ENCODE measurements at places on chromosomes 5 and 9.

GRCh38 chr9:16289639-16290038, 580.8 kb downstream of the BNC2 start:
- DNase-seq: no peak

- DNase-seq: no peak
These were observed 109.4 kb upstream of the SPRY4 start for GRCh38 chr5:142434322-142434612.

- no peak for DNase-seq
These were observed 3.6 kb downstream of the IQGAP2 start for GRCh38 chr5:76406673-76407072.

GRCh38 chr5:14216372-14216771, 73.2 kb downstream of the TRIO start:
- no peak for DNase-seq

- no peak for DNase-seq
These were observed 27.6 kb downstream of the MTX3 start for GRCh38 chr5:79963261-79964061.

DNA sequence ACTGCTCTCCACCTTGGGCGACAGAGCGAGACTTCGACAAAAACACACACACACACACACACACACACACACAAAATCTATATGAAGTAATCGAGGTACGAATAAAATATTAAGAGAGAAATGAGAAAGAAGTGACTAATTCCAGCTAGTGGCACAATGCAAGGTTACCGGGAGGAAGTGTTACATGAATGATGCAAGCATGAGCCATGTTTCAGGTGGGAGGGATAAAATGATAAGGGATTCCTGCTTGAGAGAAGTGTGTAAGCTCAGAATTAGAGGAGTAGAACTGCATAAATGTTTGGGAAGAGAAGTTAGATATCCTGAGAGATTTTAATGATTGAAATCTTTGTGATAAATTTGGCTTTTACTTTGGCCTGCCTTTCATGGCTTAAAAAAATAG, 18.8 kb downstream of the HAPLN1 start:
- DNase-seq: no peak

- no peak for DNase-seq
These were observed 8.0 kb downstream of the BRD3 start for GRCh38 chr9:134059661-134060395.

DNA sequence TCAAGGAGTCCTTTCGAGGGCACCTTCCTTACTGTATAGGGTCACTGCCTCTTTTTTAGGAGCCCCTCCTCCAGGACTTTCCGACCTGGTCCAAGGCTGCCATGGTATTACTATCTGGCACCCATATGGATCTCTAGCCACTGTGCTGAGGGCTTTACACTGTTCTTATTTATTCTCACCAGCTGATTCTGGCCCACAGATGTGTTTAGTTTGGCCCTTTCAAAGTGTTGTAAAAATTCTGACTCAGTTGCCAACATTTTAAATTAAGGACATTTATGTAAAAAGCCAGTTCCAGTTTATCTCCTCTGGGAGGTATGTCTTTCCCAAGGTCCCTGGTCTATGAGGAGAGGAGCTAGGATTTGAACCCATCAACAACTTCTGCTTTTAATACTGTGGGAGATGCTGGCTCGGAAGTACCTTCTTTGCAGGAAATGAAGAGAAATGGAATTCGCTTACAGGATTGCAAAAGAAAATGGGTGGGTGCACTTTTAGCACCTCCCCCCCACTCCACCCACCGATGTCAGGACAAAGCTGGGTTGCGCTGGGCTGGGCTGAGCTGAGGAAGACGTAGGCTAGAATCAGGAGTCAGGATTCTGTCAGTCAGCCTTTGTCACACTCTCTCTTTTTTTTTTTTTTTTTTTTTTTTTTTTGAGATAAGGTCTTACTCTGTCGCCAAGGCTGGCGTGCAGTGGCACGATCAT, 7.8 kb downstream of the JADE2 start:
- DNase-seq: no peak

- no peak for DNase-seq
These were observed 297.7 kb downstream of the ATPSCKMT start for GRCh38 chr5:9951865-9952516.

DNA sequence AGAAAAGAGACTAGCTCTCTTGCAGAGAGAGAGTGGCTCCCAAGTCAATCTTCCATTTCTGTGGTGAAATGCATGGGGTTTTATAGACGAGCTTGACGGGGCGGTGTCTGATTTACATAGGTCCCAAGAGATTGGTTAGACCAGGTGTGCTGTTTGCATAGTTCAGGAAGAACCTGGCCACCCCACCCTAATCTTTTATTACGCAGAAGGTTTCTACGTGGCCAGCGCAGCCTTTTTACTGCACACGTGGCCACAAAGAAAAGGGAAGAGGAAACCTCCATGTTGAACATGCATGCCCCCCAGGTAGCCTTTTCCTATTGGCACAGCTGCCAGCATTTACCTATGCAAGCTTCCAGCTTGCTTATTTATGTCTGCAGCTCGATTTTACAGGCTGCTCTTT, 92.1 kb downstream of the CAVIN4 start:
- DNase-seq: no peak

- DNase-seq: no peak
These were observed 4.4 kb downstream of the GDNF start for GRCh38 chr5:37835380-37835973.

- no peak for DNase-seq
These were observed 51.4 kb upstream of the TJP2 start for GRCh38 chr9:69122549-69123141.

DNA sequence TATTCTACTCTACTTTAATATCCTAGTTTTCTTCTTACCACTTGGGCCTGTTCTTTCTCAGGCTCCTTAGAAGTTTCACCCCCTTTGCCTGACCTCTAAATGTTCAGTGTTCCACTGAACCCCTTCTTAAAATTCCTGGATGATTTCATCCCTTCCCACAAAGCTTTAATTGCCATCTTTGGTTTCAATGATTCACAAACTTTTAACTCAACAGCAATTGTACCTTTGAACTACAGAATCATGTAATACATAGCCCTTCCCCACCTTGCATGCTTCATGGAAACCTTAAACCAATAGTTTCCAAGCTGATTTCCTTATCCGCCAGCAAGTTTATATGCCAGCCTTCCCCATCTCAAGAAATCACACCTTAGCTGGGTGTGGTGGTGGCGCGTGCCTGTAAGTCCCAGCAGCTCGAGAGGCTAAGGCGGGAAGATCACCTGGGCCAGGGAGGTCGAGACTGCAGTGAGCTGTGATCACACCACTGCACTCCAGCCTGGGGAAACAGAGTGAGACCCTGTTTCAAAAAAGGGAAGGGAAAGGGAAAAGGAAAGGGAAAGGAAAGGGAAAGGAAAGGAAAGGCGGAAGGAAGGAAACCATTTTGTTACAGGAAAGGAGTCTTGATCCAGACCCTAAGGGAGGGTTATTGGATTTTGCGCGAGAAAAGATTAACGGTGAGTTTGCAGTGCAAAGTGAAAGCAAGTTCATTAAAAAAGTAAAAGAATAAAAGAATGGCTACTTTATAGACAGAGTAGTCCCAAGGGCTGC, 1023.7 kb upstream of the DMAC1 start:
- no peak for DNase-seq

- DNase-seq: no peak
These were observed 46.2 kb upstream of the UBAC1 start for GRCh38 chr9:136007276-136007933.

DNA sequence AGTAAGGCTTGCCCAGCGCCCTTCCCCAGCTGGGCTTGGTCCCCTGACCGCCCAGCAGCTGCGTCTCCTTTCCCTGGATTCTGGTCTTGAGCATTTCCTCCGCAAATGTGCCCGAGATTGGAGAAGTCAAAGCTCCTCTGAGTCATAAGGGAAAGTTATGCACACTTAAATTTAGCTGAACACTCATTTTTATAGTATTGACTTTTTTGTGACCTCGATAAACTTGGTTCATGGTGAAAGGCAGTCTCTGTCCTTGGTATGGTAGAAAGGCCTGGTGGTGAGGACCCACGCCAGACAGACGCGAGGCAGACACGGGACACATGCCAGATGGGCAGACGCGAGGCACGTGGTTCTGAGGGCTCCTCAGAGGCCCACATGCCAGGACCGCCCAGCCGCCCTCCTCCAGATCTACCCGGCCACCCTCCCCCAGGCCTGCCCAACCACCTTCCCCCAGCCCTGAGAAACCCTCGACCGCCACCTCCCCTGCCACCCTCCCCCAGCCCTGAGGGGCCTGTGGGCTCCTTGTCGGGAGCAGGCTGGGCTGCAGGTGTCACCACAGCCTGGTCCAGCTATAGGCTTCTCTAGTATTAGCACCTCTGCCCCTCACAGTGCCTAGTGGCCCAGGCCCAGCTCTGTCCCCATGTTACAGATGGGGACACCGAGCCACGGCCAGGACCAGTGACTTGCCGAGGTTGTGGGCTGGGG, 60.9 kb upstream of the CACNA1B start:
- DNase-seq: no peak

GRCh38 chr5:50849554-50849953, 183.1 kb downstream of the PARP8 start:
- DNase-seq: no peak

DNA sequence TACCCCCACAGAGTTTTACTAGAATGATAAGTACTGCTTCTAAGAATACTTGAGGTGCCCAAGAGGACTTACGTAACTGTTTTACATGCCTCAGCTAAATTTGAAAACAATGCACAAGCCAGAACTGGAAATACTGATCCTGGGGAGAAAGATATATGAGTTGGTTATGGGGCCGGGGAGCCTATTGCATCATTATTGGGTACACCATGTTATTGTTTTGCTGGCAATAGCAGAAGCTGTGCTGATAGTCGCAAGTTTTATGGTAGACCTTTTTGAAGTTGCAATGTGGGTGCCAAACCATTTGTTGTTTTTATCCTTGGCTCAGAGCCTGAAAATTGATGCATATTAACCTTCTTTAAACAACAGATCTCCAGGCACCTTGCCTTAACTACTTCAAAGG, 108.4 kb upstream of the DHFR start:
- DNase-seq: no peak

- DNase-seq: no peak
These were observed 8.7 kb downstream of the LHX6 start for GRCh38 chr9:122219856-122220672.

GRCh38 chr9:76032797-76033373, 142.4 kb downstream of the PCSK5 start:
- no peak for DNase-seq

GRCh38 chr5:1471997-1472963, 27.0 kb upstream of the SLC6A3 start:
- DNase-seq: no peak

DNA sequence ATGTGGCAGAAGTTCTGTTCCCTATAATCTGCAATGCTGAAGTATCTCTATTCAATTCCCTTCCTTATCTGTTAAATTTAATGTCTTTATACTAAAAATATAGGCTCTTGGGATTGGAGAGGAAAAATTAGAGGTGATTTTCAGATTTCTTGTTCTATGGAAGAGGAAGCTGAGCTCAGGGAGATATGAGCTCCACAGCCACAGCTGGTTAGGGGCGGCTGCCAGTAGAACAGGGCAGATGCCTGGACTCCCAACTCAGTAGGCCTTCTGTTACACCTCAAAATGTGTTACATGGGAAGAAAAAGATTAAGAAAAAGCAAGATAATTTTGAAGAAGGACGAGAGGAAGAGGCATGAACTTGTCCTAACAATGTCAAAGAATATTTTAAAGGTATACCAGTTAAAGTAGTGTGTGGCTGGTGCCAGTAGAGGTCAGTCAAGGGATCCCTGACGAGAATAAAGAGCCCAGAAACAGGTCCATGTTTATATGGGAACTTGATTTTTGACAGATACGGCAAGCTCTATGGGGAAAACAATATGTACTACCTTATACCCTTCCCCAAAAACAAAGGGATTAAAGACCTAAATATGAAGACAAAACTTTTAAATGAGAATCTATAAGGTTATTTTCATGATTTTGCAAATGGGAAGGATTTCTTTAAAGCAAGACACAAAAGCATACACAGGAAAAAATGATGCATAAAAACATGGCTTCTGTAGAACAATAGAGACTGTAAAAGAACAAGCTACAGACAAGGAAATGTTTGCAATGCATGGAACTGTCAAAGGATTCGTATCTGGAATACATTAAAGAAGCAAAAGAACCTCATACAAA, 28.7 kb downstream of the DNAJC21 start:
- no peak for DNase-seq

DNA sequence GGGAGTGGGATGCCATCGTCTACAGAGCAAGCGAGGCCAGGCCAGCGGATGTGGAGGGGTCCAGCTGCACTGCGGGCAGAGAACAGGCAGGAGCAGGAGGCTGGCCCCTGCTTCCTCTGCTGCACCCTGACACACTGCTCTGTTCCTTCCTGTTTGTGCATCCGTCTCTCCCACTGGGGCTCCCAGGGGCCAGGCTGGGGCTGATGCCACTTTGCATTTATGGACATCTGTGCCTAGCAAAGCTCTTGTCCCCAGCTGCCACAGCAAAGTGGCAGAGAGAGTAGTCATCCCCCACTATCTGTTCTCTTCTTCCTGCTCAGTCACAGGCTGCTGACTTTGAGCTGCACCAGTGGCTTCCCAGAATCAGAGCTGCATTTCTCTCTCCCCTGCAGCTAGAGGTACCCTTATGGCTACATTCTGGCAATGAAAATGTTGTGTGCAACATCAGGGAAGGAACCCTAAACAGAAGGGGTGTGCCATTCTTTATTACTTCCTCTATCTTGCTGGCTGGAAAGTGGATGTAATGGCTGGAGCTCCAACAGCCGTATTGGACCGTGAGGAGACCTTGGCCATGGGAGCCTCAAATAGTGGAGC, 4.2 kb upstream of the NINJ1 start:
- no peak for DNase-seq

- no peak for DNase-seq
These were observed 24.9 kb upstream of the ANXA6 start for GRCh38 chr5:151182524-151182900.

DNA sequence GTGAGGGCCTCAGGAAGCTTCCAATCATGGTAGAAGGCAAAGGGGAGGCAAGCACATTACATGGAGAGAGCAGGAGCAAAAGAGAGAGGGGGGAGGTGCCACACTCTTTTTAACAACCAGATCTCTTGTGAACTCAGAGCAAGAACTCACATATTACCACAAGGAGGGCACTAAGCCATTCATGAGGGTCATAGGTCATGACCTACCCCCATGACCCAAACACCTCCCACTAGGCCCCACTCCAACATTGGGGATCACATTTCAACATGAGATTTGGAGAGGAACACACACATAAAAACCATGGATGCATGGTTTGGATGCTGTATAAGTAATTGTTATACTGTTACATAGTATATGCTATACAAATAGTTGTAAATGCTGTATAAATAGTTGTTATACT, 17.5 kb downstream of the POLK start:
- no peak for DNase-seq

GRCh38 chr5:160352308-160352707, 18.1 kb downstream of the C1QTNF2 start:
- no peak for DNase-seq

All from effector CD4-positive, alpha-beta T cell (primary cell).